ENCODE measurements at places on chromosomes 4 and X.

DNA sequence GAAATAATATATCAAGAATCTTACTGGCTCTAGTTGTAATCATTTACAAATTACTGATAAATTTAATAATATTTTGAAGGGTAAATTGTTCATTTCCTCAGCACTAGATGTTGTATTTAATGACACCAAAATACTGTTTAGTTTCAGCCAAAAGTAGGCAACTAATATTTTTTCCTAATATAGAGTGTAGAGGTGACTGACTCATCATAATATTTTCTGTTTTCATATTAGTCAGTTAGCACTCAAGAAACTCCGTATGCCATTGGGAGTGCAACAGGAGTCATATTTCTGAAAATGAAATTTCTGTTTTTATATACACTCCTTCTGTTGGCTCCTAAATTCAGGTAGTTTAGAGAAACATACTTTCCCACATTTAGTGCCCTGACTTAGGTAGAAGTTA is 36.6 kb upstream of the PTPN13 start:
- no peak for DNase-seq

DNA sequence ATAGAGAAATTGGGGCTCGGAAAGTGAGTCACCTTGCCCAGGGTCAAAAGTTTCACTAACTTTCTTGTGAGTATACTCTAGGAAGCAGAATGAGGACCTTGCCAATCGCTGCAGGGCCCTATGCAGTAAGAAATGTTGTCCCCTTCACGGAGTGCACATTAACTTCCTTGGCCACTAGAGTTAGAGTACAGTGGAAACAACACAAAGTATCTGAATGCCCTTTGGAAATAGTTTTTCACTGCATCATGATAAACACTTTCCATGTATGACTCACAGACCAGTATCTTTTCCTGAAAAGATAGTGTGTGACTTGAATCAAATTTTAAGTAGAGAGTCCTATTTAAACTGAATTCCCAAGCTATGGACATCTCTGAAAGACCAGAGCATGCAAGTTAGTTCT is 45.5 kb upstream of the STK26 start:
- no peak for DNase-seq

DNA sequence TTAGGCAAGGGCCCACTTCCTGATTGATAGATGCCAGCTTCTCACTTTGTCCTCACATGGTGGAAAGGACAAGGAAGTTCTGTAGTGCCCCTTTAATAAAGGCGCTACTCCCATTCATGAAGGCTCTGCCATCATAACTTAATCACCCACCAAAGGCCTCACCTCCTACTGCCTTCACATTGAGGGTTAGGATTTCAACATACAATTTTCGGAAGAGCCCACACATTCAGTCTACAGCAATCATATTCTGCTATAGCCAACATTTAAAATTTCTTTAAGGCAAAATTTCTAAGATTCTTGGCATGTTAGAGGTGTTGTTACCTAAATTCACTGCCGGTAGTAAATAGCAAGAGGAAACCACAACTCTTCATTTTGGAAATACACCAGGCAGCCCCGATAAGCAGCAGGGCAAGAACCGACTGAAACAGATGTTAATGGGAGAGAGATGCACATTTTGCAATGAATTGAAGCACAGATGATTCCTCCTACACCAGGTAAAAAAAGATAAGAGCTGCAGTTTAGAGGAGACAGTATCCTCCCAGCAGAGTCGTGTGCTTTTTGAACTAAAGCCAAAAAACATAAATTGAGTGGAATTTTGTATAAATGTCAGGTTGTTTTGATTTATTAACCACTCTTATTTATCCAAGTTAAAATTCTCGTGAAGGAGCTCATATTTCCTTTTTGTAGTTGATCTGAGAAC is 594.9 kb downstream of the KCTD8 start:
- no peak for DNase-seq

GRCh38 chrX:49155243-49155899 is 7.2 kb upstream of the MAGIX start:
- DNase-seq, result no peak

- no peak for DNase-seq
Measured at GRCh38 chr4:123419885-123420755, 23.5 kb downstream of the SPRY1 start.

DNA sequence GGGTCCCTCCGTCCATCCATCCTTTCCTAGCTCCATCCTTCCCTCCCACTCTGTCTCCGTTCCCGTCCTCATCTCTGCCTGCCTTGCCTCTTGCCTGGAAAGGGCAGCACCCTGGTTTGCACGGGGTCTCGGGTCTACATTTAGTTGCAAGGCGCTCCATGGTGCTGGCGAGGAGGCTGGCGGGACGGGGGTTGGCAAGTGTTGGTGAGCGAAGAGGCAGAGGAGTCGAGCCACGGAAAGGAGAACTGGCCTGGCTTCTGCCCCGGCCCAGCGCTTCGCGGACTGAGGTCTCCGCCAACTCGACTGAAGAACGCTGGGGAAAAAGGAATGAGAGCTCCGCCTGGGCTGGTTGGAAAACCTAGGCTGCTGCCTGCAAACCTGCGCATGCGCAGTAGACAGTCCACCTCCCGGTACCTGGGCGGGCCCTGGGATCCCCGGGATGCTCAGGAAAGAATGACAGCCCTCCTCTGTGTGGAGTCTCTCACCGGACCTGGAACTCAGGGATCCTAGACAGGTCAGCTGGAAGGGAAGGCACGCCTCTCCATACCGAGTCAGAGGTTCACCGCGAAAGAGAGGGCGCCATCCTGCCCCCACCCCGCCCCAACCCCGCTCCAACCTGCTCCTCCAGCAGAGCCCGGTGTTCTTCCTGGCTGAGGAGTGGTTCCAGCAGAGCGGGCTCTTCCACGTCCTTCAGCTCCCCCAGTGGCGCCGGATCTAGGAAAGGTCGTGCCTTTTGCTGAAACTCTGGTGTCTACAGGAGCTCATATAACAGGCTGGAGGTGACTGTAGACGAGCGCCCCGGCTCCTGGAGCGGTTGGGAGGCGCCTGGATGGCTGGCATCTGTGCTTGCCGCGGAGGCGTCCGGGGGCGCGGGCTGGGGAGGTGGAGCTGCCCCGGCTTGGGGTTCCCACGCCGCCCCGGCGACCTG is 6.0 kb downstream of the FRG2 start:
- no peak for DNase-seq

- DNase-seq, result no peak
Measured at GRCh38 chrX:23765449-23765848, 17.5 kb upstream of the SAT1 start.

GRCh38 chr4:141058591-141059512 is 74.4 kb downstream of the RNF150 start:
- DNase-seq, result no peak

- no peak for DNase-seq
Measured at GRCh38 chr4:91754716-91755115, 549.0 kb upstream of the GRID2 start.

DNA sequence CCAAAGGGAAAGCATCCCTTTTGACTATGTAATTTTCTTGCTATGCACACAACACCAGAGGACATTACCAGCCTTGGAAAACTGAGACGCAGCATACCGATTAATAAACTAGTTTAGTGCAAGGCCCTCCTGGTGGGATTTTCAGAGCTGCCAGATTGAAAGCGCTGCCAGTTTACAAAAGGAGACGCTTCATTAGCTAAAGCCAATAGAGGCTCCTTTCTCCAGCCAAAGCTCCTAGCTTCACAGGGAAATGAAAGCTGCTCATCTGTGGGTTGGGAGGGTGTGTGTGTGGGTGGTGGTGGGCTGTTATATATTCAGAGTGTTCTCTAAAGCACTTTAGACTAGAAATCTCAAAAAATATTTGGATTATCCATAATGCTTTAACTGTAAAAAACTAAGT is 32.4 kb downstream of the SPANXN4 start:
- no peak for DNase-seq

DNA sequence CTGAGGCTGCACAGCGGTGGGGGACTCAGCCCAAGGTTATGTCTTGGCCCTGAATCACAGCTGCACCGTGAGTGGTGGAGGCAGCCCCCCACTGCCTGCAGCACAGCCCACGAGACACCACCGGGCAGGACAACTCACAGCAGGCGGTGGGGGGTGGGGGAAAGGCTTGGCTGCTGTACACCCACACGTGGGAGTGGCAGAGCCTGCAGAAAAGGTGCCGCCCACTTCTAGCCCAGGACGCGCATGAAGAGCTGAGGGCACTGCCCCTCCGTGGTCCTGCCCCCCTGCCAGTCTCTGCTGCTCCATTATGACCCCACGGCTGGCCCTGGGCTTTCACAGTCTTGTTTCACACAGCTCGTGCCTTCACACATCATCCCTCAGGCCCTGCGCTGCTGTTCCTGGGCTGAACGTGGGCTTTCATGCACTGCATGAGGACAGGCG is 40.8 kb downstream of the FGFRL1 start:
- DNase-seq, result no peak

DNA sequence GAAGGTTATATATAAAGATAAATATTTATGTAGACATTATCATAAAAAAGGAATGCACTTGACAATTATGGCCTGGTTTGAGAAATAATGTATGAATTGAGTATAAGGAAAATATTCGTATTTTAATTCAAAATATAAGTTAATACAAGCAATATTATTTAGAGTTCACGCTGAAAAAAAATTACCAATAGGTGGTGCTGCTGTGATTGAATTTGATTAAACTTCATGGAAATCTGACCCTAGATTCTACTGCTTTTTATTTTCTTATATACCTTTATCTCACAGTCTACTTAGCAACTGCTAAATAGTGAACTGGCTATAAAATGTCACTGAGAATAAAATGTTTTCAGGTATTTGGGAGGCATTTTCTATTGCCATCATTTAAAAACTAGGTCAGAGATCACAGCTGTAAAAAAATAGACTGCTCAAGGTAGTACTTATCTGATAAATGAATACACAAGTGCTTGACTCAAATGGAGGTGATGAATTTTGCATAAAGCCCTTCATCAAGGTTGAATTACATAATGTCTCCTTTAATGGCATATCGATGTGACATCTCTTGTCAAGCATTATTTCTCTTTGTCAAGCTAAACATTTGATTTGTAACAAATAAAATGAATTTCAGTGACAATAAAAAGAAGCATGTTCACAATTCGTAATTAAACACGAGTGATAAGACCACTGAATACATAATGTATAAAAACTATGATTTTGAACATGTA is 1638.8 kb upstream of the PCDH7 start:
- no peak for DNase-seq
